ENCODE measurements at places on chromosomes 2 and 18. TPM values are rescaled to one million over a fixed set of nuclear protein-coding genes. Genes with fewer than 3 reads are reported as not detected.

DNA sequence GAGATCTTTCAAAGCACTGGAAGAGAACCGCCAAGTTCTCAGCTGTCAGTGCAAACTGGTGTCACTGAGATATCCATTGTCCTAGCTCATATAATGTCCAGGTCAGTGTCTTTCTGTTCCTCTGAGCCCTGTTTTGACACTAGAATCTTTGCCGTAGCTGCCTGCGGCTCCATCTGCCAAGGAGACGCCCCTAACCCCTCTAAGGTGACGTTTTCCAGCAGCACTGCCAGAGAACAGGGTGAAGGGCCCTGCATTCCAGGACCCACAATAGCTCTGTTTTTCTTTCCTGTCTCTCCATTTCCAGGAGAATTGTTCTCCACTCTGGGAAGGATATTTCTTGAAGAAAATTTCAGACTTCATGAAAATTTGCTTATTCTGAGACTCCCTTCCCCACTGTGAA, 181.7 kb upstream of the SLC39A10 start:
- no peak overlapping the region for H3K4me3 ChIP-seq
- H3K27ac ChIP-seq = peak overlapping the region; percentile 83
- H3K27me3 ChIP-seq = no peaks in the 10 kb centered on the region

Gene ACP1
- total RNA-seq = 119 TPM

DNA sequence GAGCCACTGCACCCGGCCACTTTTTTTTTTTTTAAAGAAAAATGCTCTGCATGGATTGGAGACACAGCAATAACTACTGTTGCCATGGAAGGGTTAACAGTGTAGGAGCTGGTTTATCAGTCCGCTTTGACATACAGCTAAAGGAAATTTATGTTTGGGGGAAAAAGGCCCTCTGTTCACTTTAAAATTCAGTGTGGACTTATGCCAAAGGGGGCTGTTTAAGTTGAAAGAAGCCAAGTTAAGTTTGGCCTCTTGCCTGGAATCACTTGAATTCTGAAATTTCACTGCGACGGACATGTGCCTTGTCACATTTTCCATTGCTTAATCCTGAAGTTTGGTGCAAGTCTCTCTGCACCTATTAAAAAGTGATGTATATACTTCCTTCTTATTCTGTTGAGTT, 3.1 kb downstream of the KCNE4 start:
- H3K27ac ChIP-seq = no peak overlapping the region
- no peak overlapping the region for H3K4me3 ChIP-seq
- no peaks in the 10 kb centered on the region for H3K36me3 ChIP-seq
- DNase-seq = no peak

Gene VIL1
- 0.63 TPM for total RNA-seq

Gene NDC80
- total RNA-seq = 4.3 TPM

Gene FARP2
- total RNA-seq = 26.5 TPM

Gene FAM124B
- 0.30 TPM for total RNA-seq

GRCh38 chr2:231996797-231997540, 35.5 kb downstream of the DIS3L2 start:
- DNase-seq = no peak
- H3K27me3 ChIP-seq = no peaks in the 10 kb centered on the region
- peaks cover 35% of the 10 kb centered on the region for H3K4me1 ChIP-seq

DNA sequence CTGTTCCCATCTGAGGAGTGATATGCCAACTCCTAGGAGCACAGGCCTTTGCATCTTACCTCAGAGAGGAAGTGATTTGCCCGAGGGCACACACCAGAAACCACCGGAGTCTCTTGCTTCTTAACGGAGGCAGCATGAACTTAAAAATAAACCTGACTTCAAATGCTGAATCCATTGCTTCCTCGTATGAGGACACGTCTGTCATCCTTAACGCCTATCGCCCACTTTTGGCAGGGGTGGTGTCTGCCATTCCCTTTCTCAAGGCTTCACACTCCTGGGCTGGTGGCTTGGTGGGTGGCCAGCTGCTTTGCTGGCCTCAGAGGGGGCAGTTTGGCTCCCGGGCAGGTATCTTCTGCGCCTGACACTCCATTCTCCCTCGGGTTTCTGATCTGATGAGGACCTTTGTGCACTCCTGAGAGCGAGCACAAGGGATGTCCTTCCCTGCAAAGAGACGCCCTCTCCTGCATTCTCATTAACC, 1.1 kb upstream of the PREB start:
- no peaks in the 10 kb centered on the region for H3K27me3 ChIP-seq
- H3K4me3 ChIP-seq = no peak overlapping the region
- no peak overlapping the region for H3K27ac ChIP-seq
- peaks cover 5% of the 10 kb centered on the region for H3K4me1 ChIP-seq

Gene FZD7
- 21.8 TPM for total RNA-seq

Gene UGT1A8
- not detected for total RNA-seq

DNA sequence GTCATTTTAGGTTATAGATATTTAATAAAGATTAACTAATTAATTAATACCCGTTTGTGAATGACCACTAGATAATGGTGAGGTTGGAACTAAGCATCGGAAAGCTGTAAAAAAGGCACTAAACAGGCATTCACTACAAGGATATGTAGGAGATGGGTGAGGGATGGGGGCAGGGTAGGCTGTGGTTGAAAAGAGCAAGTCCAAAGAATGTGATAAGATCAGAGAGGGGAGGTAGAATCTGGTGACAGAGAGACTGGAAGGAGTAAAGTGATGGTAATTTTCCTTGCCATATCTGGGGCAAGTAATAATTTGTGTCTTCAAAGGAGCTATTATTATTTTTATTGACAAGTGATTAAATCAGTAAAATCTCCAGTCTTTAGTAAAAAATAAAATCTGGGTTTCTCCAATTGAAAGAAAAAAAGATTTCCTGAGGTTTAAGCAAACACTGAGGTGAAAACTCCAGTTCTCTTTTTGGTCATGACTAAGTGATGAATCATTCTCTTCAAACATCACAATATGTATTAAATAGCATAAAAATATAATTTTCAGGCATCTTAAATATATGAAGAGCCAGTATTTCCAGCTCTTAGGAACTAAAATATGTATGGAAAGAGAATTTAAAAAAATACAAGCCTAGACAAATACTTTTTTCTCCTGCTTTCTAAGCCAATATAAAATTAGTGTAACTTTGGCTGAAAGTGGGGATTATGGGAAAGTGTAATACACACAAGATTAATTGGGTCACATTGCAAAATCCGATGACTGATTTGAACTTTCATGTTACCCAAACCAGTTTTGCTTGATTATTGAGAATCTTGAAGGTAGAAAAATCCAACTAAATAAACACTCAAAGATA, 259.1 kb upstream of the RBMS1 start:
- H3K27me3 ChIP-seq = no peaks in the 10 kb centered on the region
- H3K4me1 ChIP-seq = no peaks in the 10 kb centered on the region
- H3K27ac ChIP-seq = no peak overlapping the region
- no peak overlapping the region for H3K4me3 ChIP-seq
- no peaks in the 10 kb centered on the region for H3K36me3 ChIP-seq

Gene NAT8
- total RNA-seq = not detected

GRCh38 chr2:79952616-79953015, 351.9 kb downstream of the LRRTM1 start:
- no peaks in the 10 kb centered on the region for H3K27me3 ChIP-seq
- no peaks in the 10 kb centered on the region for H3K36me3 ChIP-seq
- DNase-seq = no peak

Gene RNU2-63P
- not detected for total RNA-seq

GRCh38 chr2:95281786-95282185, 7.5 kb downstream of the PROM2 start:
- H3K36me3 ChIP-seq = no peaks in the 10 kb centered on the region
- DNase-seq = no peak
- no peaks in the 10 kb centered on the region for H3K4me1 ChIP-seq

Gene TANC1
- total RNA-seq = 21.8 TPM

DNA sequence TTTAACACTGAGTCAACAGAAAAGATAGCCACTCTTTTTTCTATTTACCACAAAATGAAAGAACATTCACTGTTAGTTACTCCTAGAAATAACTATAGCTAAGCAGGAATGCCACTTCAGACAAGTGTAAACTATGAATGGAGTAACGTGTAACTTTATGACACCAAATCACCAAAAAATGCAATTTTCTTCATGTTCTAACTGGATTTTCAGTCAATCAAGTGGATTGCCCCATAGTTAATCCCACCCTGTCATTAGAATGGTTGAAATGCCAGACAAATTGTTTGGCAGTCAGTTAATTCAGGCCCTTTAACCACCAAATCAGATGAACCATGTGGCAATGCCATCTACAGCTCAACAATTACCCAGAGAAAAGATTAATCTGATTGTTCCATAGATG, 9.9 kb downstream of the EPHA4 start:
- no peak overlapping the region for H3K27ac ChIP-seq
- no peak for DNase-seq
- H3K4me1 ChIP-seq = peaks cover 11% of the 10 kb centered on the region
- H3K36me3 ChIP-seq = no peaks in the 10 kb centered on the region

- H3K4me3 ChIP-seq = no peak overlapping the region
- H3K4me1 ChIP-seq = no peaks in the 10 kb centered on the region
- H3K36me3 ChIP-seq = no peaks in the 10 kb centered on the region
- no peak overlapping the region for H3K27ac ChIP-seq
- DNase-seq = no peak
Measured at GRCh38 chr2:212752730-212753351, 214.2 kb upstream of the ERBB4 start.

DNA sequence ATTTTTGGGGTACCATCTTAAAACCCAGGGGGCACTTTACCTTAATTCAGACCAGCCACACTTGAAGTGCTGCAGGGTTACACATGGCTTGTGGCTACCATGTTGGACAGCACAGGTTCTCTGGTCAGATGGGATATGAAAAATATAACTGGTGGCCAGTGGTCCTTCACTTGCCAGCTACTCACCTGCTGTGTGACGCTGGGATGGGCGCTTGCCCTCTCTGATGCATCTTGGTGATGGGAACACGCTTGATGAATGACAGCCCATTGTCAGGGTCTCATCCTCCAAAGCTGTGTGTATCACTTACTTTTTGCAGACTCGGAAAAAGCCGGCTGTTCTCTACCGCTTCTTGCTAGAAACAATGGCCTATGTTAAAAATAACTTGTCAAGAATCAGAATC, 22.5 kb downstream of the HJURP start:
- no peak for DNase-seq
- no peak overlapping the region for H3K4me3 ChIP-seq
- peaks cover 10% of the 10 kb centered on the region for H3K36me3 ChIP-seq

DNA sequence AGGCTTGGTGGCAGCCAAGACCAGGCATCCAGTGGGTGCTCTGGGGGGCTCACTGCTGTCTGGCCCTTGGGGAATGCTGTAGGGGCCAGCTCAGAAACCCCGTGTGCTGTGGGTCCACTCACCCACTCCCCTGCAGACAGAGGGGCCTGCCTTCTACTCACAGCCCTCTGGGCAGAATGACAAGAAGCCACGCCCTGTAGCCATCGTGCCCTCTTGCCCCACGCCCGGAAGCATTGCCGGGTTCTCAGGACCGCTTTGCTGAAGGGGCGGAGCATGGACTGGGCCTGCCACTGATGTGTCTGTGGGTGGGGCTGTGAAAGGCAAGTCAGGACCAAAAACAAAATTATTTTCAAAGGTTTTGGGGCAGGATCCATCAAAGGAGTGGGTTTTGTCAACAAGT, 27.8 kb downstream of the GLI2 start:
- peaks cover 34% of the 10 kb centered on the region for H3K4me1 ChIP-seq
- no peak overlapping the region for H3K27ac ChIP-seq
- no peaks in the 10 kb centered on the region for H3K27me3 ChIP-seq

Gene SOWAHC
- 13.0 TPM for total RNA-seq

- no peaks in the 10 kb centered on the region for H3K4me1 ChIP-seq
- H3K4me3 ChIP-seq = no peak overlapping the region
- peak; percentile 57 for DNase-seq
- H3K27ac ChIP-seq = no peak overlapping the region
Measured at GRCh38 chr18:45993438-45993837, 26.3 kb upstream of the EPG5 start.

Gene IMPA2
- 16.3 TPM for total RNA-seq

DNA sequence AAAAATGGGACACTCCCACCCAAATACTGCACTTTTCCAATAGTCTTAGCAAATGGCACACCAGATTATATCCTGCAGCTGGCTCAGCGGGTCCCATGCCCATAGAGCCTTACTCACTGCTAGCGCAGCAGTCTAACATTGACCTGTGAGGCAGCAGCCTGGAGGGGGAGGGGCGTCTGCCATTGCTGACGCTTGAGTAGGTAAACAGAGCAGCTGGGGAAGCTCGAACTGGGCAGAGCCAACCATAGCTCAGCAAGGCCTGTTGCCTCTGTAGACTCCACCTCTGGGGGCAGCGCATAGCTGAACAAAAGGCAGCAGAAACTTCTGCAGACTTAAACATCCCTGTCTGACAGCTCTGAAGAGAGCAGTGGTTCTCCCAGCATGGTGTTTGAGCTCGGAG, 110.4 kb downstream of the CTIF start:
- H3K4me1 ChIP-seq = no peaks in the 10 kb centered on the region
- no peak overlapping the region for H3K4me3 ChIP-seq
- no peaks in the 10 kb centered on the region for H3K27me3 ChIP-seq
- DNase-seq = peak; percentile 61

Gene CD28
- total RNA-seq = not detected

Gene EFHD1
- total RNA-seq = 8.0 TPM

Gene KANSL1L
- 23.6 TPM for total RNA-seq

Gene VWC2L
- total RNA-seq = 0.11 TPM

Gene CNTNAP5
- total RNA-seq = 0.03 TPM

Gene OTOS
- not detected for total RNA-seq

Gene HAAO
- total RNA-seq = 0.30 TPM

- no peak for DNase-seq
- H3K36me3 ChIP-seq = peaks cover 2% of the 10 kb centered on the region
- H3K27me3 ChIP-seq = no peaks in the 10 kb centered on the region
- no peak overlapping the region for H3K27ac ChIP-seq
- H3K4me1 ChIP-seq = peaks cover under 1% of the 10 kb centered on the region
Measured at GRCh38 chr2:240462707-240463273, 27.3 kb downstream of the GPC1 start.

Gene SLC19A3
- total RNA-seq = 0.04 TPM

- no peak overlapping the region for H3K27ac ChIP-seq
- no peak for DNase-seq
- no peak overlapping the region for H3K4me3 ChIP-seq
- H3K27me3 ChIP-seq = no peaks in the 10 kb centered on the region
- no peaks in the 10 kb centered on the region for H3K4me1 ChIP-seq
- H3K36me3 ChIP-seq = peaks cover 12% of the 10 kb centered on the region
Measured at GRCh38 chr18:13039806-13040205, 48.6 kb downstream of the CEP192 start.

DNA sequence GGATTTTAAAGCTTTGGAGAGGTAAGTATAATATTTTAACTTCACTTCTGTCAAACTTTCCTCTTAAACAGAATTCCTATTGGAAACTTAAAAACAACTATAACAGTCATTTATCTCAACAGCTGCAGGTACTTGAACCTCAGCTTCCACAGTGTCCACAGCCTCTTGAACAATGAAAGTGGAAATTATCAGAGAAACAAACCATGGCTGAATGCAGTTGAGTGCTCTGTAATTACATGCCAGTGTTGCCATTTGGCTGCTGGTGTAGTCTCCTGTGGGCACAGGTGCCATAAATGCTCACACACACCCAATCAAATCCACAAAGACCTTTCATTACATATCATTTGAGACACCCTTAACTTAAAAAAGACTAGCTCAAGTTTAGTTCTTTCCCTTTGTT, 125.1 kb downstream of the CPS1 start:
- H3K27me3 ChIP-seq = no peaks in the 10 kb centered on the region
- peak; percentile 59 for DNase-seq
- peaks cover 29% of the 10 kb centered on the region for H3K36me3 ChIP-seq
- H3K27ac ChIP-seq = peak overlapping the region; percentile 57
- peaks cover 36% of the 10 kb centered on the region for H3K4me1 ChIP-seq
- no peak overlapping the region for H3K4me3 ChIP-seq

Data from cardiac muscle cell (in vitro differentiated cells and primary cell).